ENCODE measurements at places on chromosomes 5 and 9. TPM values are rescaled to one million over a fixed set of nuclear protein-coding genes. Genes with fewer than 3 reads are reported as not detected.

The TAF1L gene
- not detected for total RNA-seq

The FOCAD gene
- total RNA-seq: 39.8 TPM

The IFNA5 gene
- total RNA-seq: not detected

The DMGDH gene
- total RNA-seq: 0.90 TPM

The CYSRT1 gene
- total RNA-seq: 0.44 TPM

The OR1J2 gene
- not detected for total RNA-seq

The F2RL2 gene
- 1.8 TPM for total RNA-seq

The RNF183 gene
- not detected for total RNA-seq

The GABRB2 gene
- 0.50 TPM for total RNA-seq

The CA9 gene
- 0.26 TPM for total RNA-seq

The MAMDC2 gene
- total RNA-seq: 19.4 TPM

The TBCA gene
- total RNA-seq: 141 TPM

The ARID3C gene
- total RNA-seq: not detected

The FAM153A gene
- total RNA-seq: 1.1 TPM

The TAS2R1 gene
- not detected for total RNA-seq

The CCL27 gene
- 0.67 TPM for total RNA-seq

The TMEFF1 gene
- 0.58 TPM for total RNA-seq

The SPINK14 gene
- not detected for total RNA-seq

The PHF24 gene
- 0.44 TPM for total RNA-seq

The SPATA31A6 gene
- not detected for total RNA-seq

The PAEP gene
- not detected for total RNA-seq

The SPINK1 gene
- 12.7 TPM for total RNA-seq

The TSSK1B gene
- 0.23 TPM for total RNA-seq

The CLPTM1L gene
- 171 TPM for total RNA-seq

The RAD23B gene
- 142 TPM for total RNA-seq

The CCDC187 gene
- total RNA-seq: 0.47 TPM

The AGXT2 gene
- total RNA-seq: not detected

The MRPL50 gene
- 10.2 TPM for total RNA-seq

The CDC25C gene
- total RNA-seq: 2.0 TPM

The SLC6A3 gene
- total RNA-seq: 0.10 TPM

The SNCB gene
- total RNA-seq: not detected

The REEP2 gene
- 0.52 TPM for total RNA-seq

The TTC23L gene
- 0.20 TPM for total RNA-seq

The FAM170A gene
- total RNA-seq: not detected

The LCN15 gene
- not detected for total RNA-seq

The PCDHB5 gene
- 2.5 TPM for total RNA-seq

The POLR1E gene
- 14.3 TPM for total RNA-seq

The TEX48 gene
- total RNA-seq: not detected

The PCA3 gene
- 0.16 TPM for total RNA-seq

The RICTOR gene
- total RNA-seq: 31.0 TPM

The NEUROG1 gene
- total RNA-seq: not detected

The CKS2 gene
- total RNA-seq: 110 TPM

The SYK gene
- 49.7 TPM for total RNA-seq

The FOXD4 gene
- total RNA-seq: 0.64 TPM

The CDH12 gene
- total RNA-seq: not detected
